Kidney (tissue), 22 donors: ENCODE measurements at places on chromosomes 5 and 9. TPM values are rescaled to one million over a fixed set of nuclear protein-coding genes. Genes with fewer than 3 reads are reported as not detected.

The DBH gene
- not detected for total RNA-seq

The TAF1L gene
- not detected for total RNA-seq

DNA sequence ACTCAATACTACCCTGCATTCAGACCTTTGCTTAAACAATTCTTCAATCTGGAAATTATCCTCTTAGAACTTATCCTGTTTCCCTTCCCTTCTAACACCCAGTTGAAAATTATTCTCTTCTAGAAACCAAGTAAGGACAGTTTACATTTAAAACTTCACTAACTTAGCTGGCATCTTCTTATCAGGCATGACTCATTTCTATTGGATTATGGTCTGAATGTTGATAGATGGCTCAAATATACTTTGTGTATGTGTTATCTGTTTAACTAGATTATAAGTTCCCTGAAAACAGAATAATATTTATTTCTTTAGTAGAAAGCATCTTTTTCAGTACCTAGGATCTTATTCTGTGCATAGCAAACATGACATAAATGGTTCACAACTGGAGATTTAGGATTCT, 161.9 kb downstream of the PPP2R2B start:
- no peaks in the 10 kb centered on the region for H3K36me3 ChIP-seq
- DNase-seq = no peak
- no peak overlapping the region for H3K4me3 ChIP-seq
- no peaks in the 10 kb centered on the region for H3K4me1 ChIP-seq
- H3K27me3 ChIP-seq = no peaks in the 10 kb centered on the region

The SLC4A9 gene
- total RNA-seq = 2.5 TPM

GRCh38 chr9:32565967-32566366, 7.0 kb downstream of the NDUFB6 start:
- DNase-seq = no peak
- H3K27ac ChIP-seq = no peak overlapping the region

The NDOR1 gene
- 17.8 TPM for total RNA-seq

GRCh38 chr5:122780296-122780695, 5.4 kb downstream of the SNX2 start:
- DNase-seq = no peak
- no peak overlapping the region for H3K4me3 ChIP-seq
- H3K27ac ChIP-seq = no peak overlapping the region
- no peaks in the 10 kb centered on the region for H3K4me1 ChIP-seq
- H3K36me3 ChIP-seq = no peaks in the 10 kb centered on the region

DNA sequence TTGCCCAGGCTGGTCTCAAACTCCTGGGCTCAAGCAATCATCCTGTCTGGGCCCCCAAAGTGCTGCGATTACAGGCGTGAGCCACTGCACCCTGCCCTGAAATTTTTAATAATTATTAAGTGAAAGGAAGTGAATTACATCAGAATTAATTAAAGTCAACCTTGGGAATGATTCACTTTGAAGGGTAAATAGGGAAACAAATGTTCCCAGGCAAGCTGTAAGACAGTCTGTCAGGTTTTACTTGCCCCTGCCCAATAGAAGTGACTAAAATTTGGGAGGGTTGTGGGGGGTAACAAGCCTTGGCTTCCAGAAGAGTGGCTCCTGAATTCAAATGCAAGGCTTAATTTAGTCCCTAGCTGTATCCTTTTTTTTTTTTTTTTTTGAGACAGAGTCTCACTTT, 1.3 kb upstream of the LIX1 start:
- H3K27me3 ChIP-seq = no peaks in the 10 kb centered on the region
- H3K4me1 ChIP-seq = no peaks in the 10 kb centered on the region
- H3K4me3 ChIP-seq = no peak overlapping the region
- no peak for DNase-seq
- H3K36me3 ChIP-seq = no peaks in the 10 kb centered on the region

- DNase-seq = no peak
- H3K27ac ChIP-seq = no peak overlapping the region
- H3K36me3 ChIP-seq = no peaks in the 10 kb centered on the region
- H3K27me3 ChIP-seq = no peaks in the 10 kb centered on the region
Measured at GRCh38 chr5:15637886-15638285, 137.9 kb downstream of the FBXL7 start.

The DOK3 gene
- total RNA-seq = 18.6 TPM

GRCh38 chr5:147803926-147804325, 21.4 kb upstream of the JAKMIP2 start:
- no peaks in the 10 kb centered on the region for H3K36me3 ChIP-seq
- no peak overlapping the region for H3K4me3 ChIP-seq
- DNase-seq = no peak
- H3K27me3 ChIP-seq = no peaks in the 10 kb centered on the region
- H3K27ac ChIP-seq = no peak overlapping the region
- H3K4me1 ChIP-seq = no peaks in the 10 kb centered on the region

The AGXT2 gene
- total RNA-seq = 8.0 TPM

- H3K27ac ChIP-seq = no peak overlapping the region
- no peaks in the 10 kb centered on the region for H3K27me3 ChIP-seq
- no peaks in the 10 kb centered on the region for H3K4me1 ChIP-seq
- DNase-seq = no peak
- H3K4me3 ChIP-seq = no peak overlapping the region
- H3K36me3 ChIP-seq = no peaks in the 10 kb centered on the region
Measured at GRCh38 chr5:45062044-45062443, 253.3 kb downstream of the MRPS30 start.

GRCh38 chr5:113231653-113232000, 203.2 kb downstream of the TSSK1B start:
- H3K4me3 ChIP-seq = no peak overlapping the region
- H3K27me3 ChIP-seq = no peaks in the 10 kb centered on the region
- H3K4me1 ChIP-seq = peaks cover 3% of the 10 kb centered on the region
- no peak overlapping the region for H3K27ac ChIP-seq
- no peaks in the 10 kb centered on the region for H3K36me3 ChIP-seq

GRCh38 chr5:10849278-10849677, 88.2 kb upstream of the DAP start:
- H3K27ac ChIP-seq = no peak overlapping the region
- no peaks in the 10 kb centered on the region for H3K36me3 ChIP-seq
- no peaks in the 10 kb centered on the region for H3K27me3 ChIP-seq
- H3K4me3 ChIP-seq = no peak overlapping the region
- DNase-seq = no peak
- no peaks in the 10 kb centered on the region for H3K4me1 ChIP-seq

- H3K4me3 ChIP-seq = no peak overlapping the region
- no peaks in the 10 kb centered on the region for H3K36me3 ChIP-seq
- H3K27me3 ChIP-seq = no peaks in the 10 kb centered on the region
- no peak overlapping the region for H3K27ac ChIP-seq
- DNase-seq = no peak
Measured at GRCh38 chr5:179314606-179315355, 30.5 kb downstream of the ADAMTS2 start.

- no peaks in the 10 kb centered on the region for H3K36me3 ChIP-seq
Measured at GRCh38 chr5:158928404-158928803, 171.3 kb downstream of the EBF1 start.

The SPATA31A6 gene
- total RNA-seq = not detected

GRCh38 chr5:118611332-118611945, 376.9 kb downstream of the DTWD2 start:
- no peak overlapping the region for H3K4me3 ChIP-seq
- no peak for DNase-seq
- H3K36me3 ChIP-seq = no peaks in the 10 kb centered on the region
- no peaks in the 10 kb centered on the region for H3K27me3 ChIP-seq
- H3K27ac ChIP-seq = no peak overlapping the region

The IL9 gene
- total RNA-seq = not detected

DNA sequence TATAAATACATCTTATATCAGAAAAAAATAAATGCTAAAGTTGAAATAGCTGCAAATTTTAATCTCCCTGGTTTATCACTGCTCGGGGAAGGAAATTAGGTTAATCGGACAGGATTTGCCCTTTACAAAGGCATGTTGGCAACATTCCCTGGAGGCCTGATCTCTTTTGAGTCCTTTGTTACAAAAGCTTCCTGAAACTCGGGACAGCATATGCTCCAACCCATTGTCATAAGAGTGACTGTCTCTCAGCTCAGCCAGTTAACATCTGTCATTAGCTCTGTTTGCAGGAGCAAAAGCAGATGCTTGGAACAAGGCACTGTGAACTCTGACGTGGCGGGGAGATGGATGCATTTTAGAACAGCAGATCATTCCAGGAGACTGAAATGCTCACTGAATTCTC, 80.6 kb downstream of the MYO10 start:
- H3K36me3 ChIP-seq = no peaks in the 10 kb centered on the region
- H3K4me3 ChIP-seq = no peak overlapping the region
- no peaks in the 10 kb centered on the region for H3K4me1 ChIP-seq

The AMBP gene
- 5.3 TPM for total RNA-seq

GRCh38 chr5:154141745-154142221, 48.8 kb upstream of the GALNT10 start:
- H3K27me3 ChIP-seq = no peaks in the 10 kb centered on the region
- no peaks in the 10 kb centered on the region for H3K4me1 ChIP-seq
- H3K4me3 ChIP-seq = no peak overlapping the region
- no peak overlapping the region for H3K27ac ChIP-seq

- no peaks in the 10 kb centered on the region for H3K27me3 ChIP-seq
- H3K4me1 ChIP-seq = no peaks in the 10 kb centered on the region
- no peak overlapping the region for H3K4me3 ChIP-seq
- H3K27ac ChIP-seq = no peak overlapping the region
- H3K36me3 ChIP-seq = no peaks in the 10 kb centered on the region
Measured at GRCh38 chr5:41161271-41161670, 52.1 kb downstream of the C6 start.

- H3K4me3 ChIP-seq = no peak overlapping the region
- no peak for DNase-seq
- H3K27me3 ChIP-seq = no peaks in the 10 kb centered on the region
- H3K36me3 ChIP-seq = no peaks in the 10 kb centered on the region
Measured at GRCh38 chr9:110284211-110284844, 28.0 kb upstream of the TXN start.

The GARIN3 gene
- total RNA-seq = not detected

DNA sequence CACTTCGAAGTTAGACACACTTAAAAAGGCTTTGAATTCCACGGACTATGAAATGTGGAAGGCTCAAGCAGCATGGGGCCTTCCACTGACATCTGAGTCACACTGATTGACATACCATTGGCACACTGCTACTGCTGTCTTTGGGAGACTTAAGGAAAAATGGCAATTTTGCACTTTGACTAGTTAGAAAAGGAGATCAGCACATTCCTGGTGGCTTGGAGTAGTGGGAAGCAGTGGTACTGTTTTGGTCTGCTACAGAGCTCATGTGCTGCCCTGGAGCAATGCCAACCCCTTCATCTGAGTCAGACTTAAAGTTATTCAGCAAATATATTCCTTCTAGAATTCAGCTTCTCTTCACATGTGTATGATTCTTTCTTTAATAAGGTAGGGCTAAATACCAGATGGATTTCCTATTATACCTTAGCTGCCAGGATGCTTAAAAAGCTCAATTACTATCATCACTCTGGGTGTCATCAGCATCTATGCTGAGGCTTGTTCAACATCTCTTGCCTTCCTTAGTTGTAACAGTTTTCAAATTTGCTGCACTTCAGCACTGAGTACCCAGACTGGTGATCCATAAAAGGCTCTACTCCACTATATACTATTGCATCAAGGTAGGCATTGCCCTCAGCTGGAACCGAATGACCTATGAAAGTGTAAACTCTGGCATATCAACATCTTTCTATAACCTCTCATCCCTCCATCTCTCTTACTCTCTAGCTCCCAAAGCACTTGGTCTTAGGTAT, 42.3 kb upstream of the MOCS2 start:
- H3K27ac ChIP-seq = no peak overlapping the region
- DNase-seq = peak; percentile 50
- no peaks in the 10 kb centered on the region for H3K36me3 ChIP-seq

DNA sequence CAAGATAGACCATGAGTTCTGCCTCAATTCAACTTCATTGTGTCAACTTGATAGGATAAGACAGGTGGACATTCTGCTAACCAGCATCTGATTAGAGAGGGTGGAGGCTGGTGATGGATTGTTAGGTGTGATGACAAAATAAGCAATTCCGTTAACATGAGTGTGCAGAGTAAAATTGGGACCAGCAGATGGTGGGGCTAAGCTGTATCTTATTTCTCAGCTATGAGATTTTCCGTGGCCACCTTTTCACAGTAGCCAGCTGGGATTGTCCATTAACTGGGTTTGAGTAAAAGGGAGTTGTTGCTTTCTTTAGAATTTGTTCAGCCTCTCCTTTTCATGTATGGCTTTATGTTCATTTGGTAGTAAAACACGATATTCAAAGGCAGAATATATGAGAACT, 28.8 kb upstream of the TAL2 start:
- no peak overlapping the region for H3K4me3 ChIP-seq
- no peak overlapping the region for H3K27ac ChIP-seq
- no peak for DNase-seq
- H3K36me3 ChIP-seq = no peaks in the 10 kb centered on the region

GRCh38 chr5:168908207-168908606, 329.0 kb upstream of the PANK3 start:
- H3K27ac ChIP-seq = no peak overlapping the region
- H3K4me3 ChIP-seq = no peak overlapping the region
- no peaks in the 10 kb centered on the region for H3K4me1 ChIP-seq
- no peak for DNase-seq
- H3K27me3 ChIP-seq = no peaks in the 10 kb centered on the region
- H3K36me3 ChIP-seq = no peaks in the 10 kb centered on the region

The QRFP gene
- not detected for total RNA-seq

DNA sequence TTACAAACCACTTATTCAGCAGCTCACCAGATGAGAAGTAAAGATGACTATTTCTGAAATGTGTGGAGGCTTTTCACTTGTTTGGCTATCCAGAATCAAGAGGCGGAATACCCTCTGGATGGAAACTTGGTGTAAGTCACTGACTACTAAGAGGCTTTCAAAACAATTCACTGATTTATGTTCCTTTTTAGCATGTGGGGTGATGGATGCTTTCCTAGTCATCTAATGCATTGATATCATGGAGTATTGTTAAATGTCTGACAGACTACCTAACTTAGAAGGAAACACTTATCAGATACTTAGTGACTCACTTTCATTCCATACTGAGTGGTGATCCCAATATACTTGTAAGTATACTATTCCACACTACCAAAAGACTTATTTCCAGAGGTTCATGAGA, 141.4 kb downstream of the PLK2 start:
- no peak for DNase-seq
- no peaks in the 10 kb centered on the region for H3K4me1 ChIP-seq
- H3K36me3 ChIP-seq = no peaks in the 10 kb centered on the region

The PCSK1 gene
- 1.0 TPM for total RNA-seq

- no peak overlapping the region for H3K27ac ChIP-seq
- no peaks in the 10 kb centered on the region for H3K4me1 ChIP-seq
- no peak overlapping the region for H3K4me3 ChIP-seq
- no peaks in the 10 kb centered on the region for H3K27me3 ChIP-seq
- no peaks in the 10 kb centered on the region for H3K36me3 ChIP-seq
- no peak for DNase-seq
Measured at GRCh38 chr5:153256-153655, 38.0 kb upstream of the LRRC14B start.

The PCDHB5 gene
- 7.5 TPM for total RNA-seq

- no peak for DNase-seq
- H3K4me3 ChIP-seq = no peak overlapping the region
- no peaks in the 10 kb centered on the region for H3K4me1 ChIP-seq
- no peak overlapping the region for H3K27ac ChIP-seq
- no peaks in the 10 kb centered on the region for H3K36me3 ChIP-seq
Measured at GRCh38 chr9:26172301-26172700, 494.1 kb upstream of the TUSC1 start.

The CTSV gene
- total RNA-seq = 0.69 TPM

- H3K4me1 ChIP-seq = no peaks in the 10 kb centered on the region
- no peak for DNase-seq
- no peak overlapping the region for H3K4me3 ChIP-seq
Measured at GRCh38 chr5:24555229-24555628, 89.5 kb downstream of the CDH10 start.
